ENCODE measurements at places on chromosomes 5 and 9.

- no peak for DNase-seq
Measured at GRCh38 chr5:146516151-146516475, at the start of gene GPR151. Gene GPR151, minus strand, starts transcription at chr5:146516190. Its CDS starts 77 bp downstream, at chr5:146516113.

GRCh38 chr5:154303133-154303532 lies 112.6 kb downstream of the GALNT10 start:
- no peak for DNase-seq

DNA sequence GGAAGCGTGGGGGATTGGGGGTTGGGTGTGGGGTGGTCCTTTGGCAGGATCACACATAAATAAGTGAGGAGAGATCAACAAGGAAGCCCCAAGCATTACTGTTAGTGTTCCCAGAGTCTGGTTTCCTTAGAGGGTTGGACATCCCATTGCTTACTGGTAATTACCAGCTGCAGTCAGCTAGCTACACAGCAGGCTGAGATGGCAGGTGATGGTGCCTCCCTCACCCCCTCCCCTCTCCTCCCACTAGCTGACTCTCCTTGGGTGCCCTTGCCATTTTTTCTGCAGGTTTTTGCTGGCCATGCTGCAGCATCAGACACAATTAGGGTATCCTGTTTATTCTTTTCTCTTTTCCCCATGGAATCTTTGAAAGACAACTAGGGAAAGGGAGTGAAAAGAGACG lies 107.5 kb upstream of the TLR4 start:
- no peak for DNase-seq

GRCh38 chr5:173321886-173322285 lies 6.3 kb downstream of the STC2 start:
- no peak for DNase-seq

DNA sequence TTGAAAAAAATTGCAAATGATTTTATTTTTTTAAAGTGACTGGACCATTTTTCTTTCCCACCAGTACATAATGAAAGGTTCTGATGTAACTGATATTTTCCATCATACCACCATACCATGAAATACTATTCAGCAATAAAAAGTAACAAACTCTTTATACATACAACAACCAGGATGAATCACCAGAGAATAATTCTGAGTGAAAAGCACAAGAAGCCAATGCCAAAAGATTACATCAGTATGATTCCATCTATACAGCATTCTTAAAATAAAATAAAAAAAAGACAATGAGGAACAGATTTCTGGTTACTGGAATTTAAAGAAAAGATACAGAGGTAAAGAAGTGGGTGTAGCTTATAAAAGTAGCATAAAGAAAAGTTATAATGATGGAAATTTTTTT lies 423.7 kb upstream of the ST8SIA4 start:
- DNase-seq: no peak

GRCh38 chr5:45060724-45061123 lies 252.0 kb downstream of the MRPS30 start:
- DNase-seq: no peak

DNA sequence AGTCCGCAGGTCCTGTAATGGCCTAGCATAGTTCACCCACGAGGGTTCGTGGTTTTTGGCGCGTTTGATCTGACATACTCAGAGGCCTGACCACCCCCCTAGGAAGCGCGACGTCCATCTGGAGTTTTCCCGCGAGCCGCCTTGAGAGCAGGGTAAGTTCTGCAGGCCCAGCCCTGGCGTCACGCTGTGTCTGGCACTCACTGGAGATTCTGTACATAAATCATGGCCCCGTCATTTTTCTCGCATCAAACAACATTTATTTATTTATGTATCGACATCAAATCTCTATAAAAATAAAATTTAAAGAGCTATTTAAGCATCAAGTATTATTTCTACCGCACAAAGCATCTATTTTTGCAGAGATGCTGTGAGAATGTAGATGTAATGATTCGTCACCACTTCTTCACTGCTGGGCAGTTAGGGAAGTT lies 437 bp upstream of the TRIM41 start:
- no peak for DNase-seq

Data from thymus (tissue), 14 donors.